ENCODE measurements at places on chromosomes 2 and 18.

DNA sequence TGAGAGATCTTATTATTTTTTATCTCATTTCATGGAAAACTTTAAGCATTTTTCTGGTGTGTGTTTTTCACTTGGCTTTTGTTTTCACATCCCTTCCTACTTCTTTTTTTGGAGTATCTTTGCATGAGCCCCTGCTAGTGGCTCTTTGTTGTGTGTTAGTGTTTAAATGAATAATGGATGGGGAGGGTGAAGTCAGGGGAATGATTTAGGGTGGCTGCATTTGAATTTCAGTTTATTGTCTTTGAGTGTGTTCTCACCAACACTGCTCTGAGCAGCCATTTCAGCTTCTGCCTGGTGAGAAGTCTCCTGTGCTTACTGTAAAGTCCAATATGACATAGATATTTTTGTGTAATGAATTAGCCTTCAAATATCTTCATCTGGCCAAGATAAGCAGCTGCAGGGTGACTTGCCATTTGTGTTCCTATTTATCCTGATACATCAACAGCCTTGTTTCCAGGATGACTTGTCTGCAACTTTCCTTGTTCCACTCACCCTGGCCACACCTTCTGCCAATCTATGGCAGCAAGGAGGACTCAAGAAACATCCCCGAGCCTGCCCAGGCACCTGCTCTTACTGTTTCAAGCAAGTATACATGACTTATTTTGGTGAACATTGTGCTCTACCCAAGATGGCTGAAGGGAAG is 182.6 kb downstream of the PDE11A start:
- no peak for DNase-seq

GRCh38 chr2:39377226-39377939 is 59.7 kb downstream of the MAP4K3 start:
- no peak for DNase-seq

- DNase-seq: no peak
These were observed 1.0 kb upstream of the AAK1 start for GRCh38 chr2:69644506-69644979.

GRCh38 chr2:85213901-85214512 is 80.8 kb downstream of the TCF7L1 start:
- DNase-seq: no peak

- no peak for DNase-seq
These were observed 376.4 kb upstream of the FAM98A start for GRCh38 chr2:33975498-33975897.

GRCh38 chr2:158797963-158798700 is 3.0 kb downstream of the DAPL1 start:
- DNase-seq: no peak

- DNase-seq: no peak
These were observed 1110.6 kb upstream of the ACVR2A start for GRCh38 chr2:146734042-146734820.

DNA sequence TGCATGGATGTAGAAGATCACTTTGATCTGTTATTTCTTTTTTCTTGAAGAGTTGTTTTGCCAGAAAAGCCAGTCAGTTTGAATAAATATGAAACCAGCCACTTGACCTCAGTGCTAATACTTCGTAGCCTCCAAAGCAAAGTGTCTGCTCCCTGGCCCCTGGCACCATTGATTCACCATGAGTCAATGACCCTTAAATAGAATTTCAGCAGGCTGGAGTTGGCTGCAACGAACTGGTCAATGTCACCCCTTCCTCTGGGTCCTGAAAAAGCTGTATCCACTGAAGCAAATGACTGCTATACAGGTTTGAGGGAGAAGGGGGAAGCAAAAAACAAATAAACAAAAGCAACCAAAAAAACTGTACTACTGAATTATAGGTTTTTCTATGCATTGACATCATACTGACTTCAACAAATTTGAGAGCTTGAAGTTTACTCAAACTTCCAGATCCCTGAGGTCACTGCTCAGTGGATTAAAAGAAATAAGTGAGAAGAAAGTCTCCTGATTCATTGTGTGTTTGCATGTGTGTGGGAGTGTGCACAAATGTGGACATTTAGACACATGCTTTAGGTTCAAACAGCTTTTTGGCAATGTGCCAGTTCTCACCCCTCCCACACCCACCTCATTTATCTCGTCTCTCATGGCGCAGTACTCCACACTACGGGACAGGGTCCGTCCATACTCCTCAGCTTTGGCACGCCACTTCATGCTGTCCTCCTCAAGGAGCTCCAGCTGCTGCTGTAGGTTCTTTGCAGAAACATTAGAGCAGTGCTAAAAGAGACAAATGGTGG is 58.1 kb upstream of the TTN start:
- DNase-seq: no peak

DNA sequence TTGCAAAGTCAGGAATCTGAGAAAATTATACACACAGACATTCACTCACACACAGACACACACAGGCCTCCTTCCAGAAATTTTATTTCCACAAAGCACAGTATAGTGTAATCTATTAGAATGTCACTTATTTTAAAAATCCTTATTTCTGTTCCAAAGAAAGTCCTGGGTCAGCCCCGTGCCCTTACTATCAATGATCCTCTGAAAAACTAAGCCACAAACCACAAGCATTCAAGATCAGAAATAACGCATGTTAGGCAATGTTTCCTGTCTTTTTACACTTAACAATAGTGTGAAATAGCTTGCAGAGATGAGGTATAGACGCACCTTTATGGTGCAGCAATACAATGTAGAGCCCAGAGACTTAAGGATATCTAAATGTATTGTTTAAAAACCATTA is 25.8 kb downstream of the TBC1D8 start:
- DNase-seq: no peak

GRCh38 chr2:143246246-143246645 is 117.0 kb downstream of the ARHGAP15 start:
- DNase-seq: no peak

GRCh38 chr2:53422979-53423378 is 344.6 kb upstream of the CHAC2 start:
- DNase-seq: no peak

GRCh38 chr2:192137451-192137850 is 57.3 kb downstream of the TMEFF2 start:
- no peak for DNase-seq

DNA sequence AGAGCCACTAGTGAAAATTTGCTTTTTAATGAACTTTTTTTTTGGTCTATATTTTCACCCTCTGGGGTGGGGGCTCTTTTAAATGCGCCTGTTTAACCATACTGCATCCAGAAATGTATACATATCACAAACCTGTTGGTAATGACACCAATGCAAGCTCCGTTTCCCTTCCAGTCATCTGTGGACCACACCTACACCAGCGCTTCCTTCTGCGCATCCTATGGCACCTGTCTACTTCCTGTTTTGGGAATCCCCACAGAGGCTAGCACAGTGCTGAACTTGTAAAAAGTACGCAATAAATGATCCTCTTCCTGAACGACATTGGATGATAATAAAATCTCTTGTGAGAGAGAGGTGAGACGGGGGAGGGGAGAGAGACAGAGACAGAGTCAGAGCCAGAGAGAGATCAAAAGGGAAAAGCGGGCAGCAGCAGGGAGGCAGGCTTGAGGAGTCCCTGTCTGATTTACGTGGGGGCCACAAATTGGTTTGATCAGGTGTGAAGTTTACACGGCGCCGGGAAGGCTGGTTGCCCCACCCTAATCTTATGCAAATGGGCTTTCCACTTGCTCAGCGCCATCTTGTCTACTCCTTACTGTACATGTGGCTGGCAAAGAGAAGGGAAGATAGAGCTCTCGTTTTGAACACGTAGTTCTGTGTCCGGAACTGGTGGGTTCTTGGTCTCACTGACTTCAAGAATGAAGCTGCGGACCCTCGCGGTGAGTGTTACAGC is 38.1 kb upstream of the SLC38A11 start:
- DNase-seq: no peak

GRCh38 chr2:144111437-144111836 is 408.5 kb downstream of the ZEB2 start:
- no peak for DNase-seq

GRCh38 chr18:68429111-68429510 is 285.8 kb downstream of the TMX3 start:
- no peak for DNase-seq

DNA sequence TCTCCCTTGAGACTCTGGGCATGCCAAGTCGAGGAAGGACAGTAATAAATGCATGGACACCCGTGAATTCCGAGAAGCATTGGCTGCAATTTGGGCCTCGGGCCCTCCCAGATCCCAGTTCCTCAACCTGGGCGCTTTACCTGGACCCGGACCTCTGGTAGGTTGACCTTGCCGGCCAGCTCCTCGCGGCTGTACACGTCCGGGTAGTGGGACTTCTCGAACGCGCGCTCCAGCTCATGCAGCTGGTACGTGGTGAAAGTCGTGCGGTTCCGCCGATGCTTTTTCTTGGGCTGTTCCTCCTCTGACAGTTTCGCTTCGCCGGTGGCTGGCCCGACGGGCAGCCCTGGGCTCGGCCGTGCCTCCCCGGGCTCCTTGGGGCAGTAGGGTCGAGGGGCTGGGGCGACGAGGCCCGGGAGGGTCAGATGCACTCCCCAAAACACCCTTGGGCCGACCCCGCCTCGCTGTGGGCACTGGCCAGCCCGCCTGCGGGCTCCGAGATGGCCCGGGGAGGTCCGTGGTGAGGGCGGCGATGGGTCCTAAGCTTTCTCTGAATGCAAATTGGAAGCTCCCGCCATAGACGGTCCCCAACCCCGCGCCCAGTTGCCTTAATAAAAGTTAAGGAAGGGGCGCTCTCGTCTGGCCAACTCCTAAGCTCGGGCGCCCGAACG is 899 bp downstream of the RAX start:
- no peak for DNase-seq

GRCh38 chr18:26555804-26556553 is 7.6 kb upstream of the KCTD1 start:
- DNase-seq: no peak

- no peak for DNase-seq
These were observed 695.7 kb downstream of the TDRD15 start for GRCh38 chr2:21819454-21819853.

GRCh38 chr2:99200076-99200800 is 19.3 kb downstream of the MRPL30 start:
- DNase-seq: no peak

DNA sequence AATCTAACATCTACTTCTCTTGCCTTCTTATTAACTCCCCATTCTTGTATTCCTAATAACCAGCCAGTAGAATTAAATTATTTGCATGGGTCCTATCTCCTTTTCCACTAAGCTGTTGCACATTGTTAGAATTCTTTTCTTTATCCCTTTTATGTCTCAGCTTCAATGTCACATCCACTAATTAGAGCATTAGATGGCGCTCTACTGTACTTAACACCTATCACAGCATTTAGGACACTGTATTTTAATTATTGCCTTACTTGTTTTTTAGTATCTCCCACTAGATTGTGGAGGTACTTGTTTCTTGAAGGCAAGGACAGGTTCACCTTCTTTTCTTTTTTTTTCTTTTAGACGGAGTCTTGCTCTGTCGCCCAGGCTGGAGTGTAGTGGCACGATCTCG is 3.8 kb downstream of the LIPT1 start:
- DNase-seq: no peak

- DNase-seq: no peak
These were observed 464 bp upstream of the TLX2 start for GRCh38 chr2:74513605-74514367.

DNA sequence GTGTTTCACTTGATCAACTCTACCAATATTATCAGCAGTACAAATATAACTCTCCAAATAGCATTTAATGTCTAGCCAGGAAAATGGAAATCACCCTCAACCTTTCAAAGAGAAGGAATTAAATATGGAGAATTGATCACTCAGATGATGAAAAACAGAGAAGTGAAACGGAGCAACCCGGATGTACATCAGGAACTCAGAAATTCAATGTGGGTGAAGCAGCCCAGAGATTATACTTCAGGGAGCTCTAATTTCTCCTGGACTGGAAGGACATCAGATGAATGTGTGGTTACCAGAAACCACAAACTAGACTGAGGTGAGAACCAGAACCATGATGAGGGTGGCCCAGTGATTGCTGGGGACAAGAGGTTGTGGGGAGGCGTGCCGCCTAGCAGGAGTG is 35.5 kb upstream of the COBLL1 start:
- no peak for DNase-seq

GRCh38 chr18:60060578-60060977 is 160.8 kb downstream of the PMAIP1 start:
- DNase-seq: no peak

- DNase-seq: no peak
These were observed 418.2 kb upstream of the HNRNPA3 start for GRCh38 chr2:176794392-176794791.

DNA sequence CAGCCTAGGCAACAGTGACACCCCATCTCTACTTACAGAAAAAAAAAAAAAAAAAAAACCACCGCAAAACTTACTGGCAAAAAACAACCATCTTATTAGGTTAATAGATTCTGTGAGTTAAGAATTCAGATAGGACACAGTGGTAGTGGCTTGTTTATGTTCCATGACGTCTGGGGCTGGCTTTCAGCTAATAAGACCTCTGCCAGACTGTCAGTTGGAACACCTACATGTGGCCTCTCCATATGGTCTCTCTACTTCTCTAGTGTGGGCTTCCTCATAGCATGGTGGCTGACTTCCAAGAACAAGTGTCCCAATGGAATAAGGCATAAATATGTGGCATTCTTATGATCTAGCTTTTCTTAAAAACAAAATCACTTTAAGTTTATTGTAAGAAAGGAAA is 94.0 kb upstream of the OTX1 start:
- no peak for DNase-seq

- no peak for DNase-seq
These were observed 60.9 kb downstream of the SOWAHC start for GRCh38 chr2:109674894-109675534.

GRCh38 chr2:69272803-69273471 is 114.1 kb downstream of the GFPT1 start:
- DNase-seq: no peak

DNA sequence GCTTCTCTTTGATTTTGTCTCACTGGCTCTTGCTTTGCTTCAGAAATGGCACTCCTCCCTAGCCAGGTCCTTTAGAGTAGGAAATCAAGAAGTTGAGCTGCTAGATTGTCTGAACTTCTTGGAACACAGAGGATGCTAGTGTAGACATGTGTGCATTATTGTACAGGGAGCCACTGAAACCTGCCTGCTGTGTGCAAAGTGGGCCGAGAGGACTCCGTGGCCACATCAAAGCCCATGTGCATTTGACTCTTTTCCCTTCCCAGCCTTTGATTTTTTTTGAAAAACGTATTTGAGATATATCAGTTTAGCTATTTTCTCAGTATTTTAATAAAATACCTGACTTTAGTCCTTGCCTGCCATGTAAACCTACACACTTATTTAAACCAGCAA is 83.1 kb downstream of the TMEM247 start:
- no peak for DNase-seq

DNA sequence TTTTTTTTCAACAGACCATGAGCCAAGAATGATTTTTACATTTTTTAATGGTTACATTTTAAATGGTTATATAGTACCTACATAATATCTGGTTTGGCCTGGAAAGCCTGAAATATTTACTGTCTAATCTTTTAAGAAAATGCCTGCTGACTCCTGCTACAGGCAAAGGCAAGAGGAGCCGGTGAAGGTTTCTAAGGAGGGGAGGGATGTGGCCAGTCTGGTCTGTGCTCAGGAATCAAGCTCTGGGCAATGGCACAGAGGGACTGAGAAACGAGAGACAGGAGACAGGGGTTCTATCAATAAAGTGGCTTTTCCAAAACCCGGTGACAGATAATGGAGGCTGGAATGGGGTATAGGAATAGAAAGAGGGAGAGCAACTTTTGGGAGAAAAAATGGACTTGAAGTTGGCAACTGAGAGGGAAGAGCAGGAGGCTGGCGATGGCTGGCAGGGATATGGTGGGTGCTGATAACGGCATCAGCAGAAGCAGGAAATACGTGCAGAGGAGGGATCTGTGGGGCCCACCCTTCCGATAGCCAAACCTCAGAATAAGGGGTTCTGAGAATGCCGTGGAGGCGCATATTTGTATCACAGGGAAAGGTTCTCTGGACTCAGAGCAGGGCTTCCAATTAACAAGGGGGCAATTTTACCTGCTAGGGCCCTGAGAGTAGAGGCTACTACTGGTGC is 64.0 kb upstream of the DNMT3A start:
- no peak for DNase-seq
